ENCODE measurements at places on chromosomes 13 and 19.

- no peak for DNase-seq
These were observed 26.0 kb downstream of the WDR88 start for GRCh38 chr19:33157906-33158305.

GRCh38 chr19:15324791-15325519 is 7.4 kb downstream of the BRD4 start:
- DNase-seq, result no peak

DNA sequence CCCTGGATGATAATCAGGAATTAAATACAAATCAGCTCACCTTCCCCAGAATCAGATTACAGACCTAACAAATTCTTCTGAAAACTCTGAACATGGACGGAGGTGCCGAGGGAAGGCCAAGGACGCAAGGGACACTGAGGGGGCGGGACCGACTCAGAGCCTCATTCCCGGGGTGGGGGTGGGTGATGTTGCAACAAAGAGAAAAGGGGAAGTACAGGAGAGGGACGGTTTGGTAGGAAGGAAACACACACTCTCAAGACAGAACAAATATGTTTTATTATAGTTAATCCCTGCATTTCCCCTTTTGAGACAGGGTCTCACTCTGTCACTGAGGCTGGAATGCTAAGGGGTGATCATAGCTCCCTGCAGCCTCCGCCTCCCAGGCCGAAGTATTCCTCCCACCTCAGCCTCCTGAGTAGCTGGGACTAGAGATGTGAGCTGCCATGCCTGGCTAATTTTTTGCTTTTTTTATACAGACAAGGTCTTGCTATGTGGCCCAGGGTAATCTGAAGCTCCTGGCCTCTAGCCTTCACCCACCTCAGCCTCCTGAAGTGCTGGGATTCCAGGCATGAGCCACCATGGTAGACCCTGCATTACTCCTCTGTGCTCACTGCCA is 786 bp upstream of the LILRA2 start:
- no peak for DNase-seq

DNA sequence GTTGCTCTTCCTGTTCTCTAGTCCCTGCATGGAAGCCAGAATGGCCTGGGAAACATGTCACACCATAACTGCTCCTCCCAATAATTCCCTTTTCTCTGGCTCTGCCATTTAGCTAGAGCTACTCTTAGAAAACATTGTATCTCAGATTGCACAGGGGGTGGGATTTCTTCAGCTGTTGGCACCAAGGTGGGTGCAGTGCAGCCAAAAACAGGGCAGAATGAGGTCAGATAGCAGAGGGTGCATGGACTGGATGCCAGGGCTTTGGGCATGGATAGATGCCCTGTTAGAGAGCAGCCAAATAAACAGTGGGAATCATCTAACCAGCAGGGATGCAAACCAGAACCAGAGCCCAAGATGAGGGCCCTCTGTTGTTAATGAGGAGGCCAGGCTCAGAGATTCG is 4.9 kb upstream of the AMER2 start:
- no peak for DNase-seq

GRCh38 chr13:30654430-30654829 is 36.7 kb downstream of the USPL1 start:
- no peak for DNase-seq

DNA sequence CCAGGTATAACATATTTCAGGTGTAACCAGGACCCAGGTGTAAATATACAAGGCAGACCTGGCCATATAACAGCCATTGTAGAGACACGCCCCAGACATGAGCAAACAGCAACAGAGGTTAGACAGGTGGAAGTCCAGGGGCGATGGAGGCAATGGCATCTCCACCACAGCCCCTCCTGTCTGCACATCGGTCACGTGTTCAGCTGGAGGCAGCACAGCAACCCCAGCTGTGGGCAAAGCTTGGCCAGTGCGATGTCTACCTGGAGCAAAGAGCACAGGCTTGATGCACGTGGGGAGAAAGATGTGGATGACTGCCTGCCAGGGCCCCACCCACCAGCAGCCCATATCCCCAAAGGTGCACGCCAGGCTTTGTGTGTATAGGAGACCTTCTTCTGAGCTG is 4.4 kb downstream of the CYP4F2 start:
- DNase-seq, result no peak

GRCh38 chr13:78700121-78700910 is 41.4 kb upstream of the OBI1 start:
- peak; percentile 14 for DNase-seq

GRCh38 chr13:73177916-73178565 is 119.2 kb downstream of the KLF5 start:
- no peak for DNase-seq

DNA sequence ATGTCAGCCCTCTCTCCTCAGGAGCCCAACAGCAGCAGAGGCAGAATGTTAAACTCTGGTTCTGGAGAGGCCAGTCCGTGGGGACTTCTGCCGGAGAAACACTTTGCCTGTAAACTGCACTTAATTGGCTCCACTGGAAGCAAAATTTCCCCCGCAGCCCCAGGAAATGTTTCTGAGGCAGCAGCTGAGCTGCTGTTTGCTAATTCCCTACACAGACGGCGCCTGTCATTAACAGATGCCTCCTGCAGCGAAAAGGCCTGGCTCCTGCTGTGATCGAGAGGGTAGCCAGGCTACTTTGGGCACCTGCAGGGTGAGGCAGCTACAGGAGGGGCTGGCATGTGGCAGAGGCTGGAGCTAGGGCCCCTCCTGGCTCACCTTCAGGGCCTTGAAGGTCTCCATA is 5.2 kb upstream of the TM6SF2 start:
- DNase-seq, result no peak

GRCh38 chr19:34430738-34431625 is 2.8 kb downstream of the UBA2 start:
- no peak for DNase-seq

GRCh38 chr13:48232420-48233045 is 473 bp upstream of the ITM2B start:
- peak; percentile 35 for DNase-seq

- DNase-seq, result peak; percentile 27
These were observed 43.1 kb upstream of the STARD13 start for GRCh38 chr13:33328701-33329100.

DNA sequence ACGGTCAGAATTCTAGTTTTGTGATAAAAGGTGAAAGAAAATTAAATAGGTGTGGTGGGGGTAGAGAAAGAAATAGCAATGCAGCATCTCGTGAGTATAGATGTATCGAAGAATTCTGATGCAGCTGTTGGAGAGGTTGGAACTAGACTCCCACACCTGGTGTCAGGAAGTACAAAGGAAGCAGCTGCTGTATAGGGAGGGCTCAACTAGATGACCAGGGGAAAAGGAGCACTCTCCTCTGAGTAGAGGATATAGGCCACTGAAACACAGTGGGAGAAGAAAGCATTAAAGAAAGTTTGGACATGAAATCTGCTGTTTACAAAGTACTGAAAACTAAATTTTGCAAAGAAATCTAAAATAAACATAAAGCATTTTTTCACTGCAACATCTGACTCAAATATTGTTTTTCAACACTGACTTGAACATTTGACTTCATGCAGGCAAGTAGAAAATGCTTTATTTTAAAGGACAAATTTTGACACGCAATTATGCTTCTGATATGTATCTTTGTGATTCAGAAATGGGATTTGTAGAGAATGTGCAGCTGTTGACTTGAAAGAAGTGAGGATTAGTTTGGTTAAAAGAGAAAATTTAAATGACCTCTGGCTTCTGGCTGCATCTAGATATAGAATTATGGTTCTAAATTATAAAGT is 82.2 kb downstream of the MIPEP start:
- no peak for DNase-seq

DNA sequence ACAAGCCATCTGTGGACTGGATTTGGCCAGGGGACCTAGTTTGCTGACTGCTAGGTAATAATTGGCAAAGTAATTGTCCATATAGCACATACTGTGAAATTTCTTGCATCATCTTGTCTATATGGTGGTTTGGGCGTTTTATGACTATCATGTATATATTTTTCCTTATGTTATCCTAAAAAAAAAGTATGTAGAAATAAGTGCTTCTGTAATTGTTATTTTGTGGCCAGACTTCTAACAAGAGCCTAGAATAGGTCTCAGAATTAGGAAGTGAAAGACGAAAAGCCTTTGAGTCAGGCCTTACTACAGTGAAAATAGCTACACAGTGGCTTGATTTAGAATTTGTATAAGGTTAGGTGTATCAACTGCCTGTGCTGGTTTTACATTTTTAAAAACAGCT is 4.2 kb downstream of the FNDC3A start:
- no peak for DNase-seq

DNA sequence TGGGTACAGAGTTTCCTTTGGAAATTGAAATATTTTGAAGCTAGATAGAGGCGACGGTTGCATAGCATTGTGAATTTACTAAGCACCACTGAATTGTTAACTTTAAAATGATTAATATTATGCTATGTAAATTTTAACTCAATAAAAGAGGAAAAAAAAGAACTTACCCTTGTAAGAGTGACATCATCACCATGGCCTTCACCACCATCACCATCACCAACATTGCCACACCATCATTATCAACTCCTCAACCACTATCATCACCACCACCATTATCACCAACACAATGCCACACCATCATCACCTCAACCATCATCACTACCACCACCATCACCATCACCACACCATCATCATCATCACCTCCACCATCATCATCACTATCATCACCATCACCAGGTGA is 113.9 kb downstream of the TUBA3C start:
- DNase-seq, result no peak

GRCh38 chr19:12000152-12000981 is 35.1 kb downstream of the ZNF433 start:
- no peak for DNase-seq

DNA sequence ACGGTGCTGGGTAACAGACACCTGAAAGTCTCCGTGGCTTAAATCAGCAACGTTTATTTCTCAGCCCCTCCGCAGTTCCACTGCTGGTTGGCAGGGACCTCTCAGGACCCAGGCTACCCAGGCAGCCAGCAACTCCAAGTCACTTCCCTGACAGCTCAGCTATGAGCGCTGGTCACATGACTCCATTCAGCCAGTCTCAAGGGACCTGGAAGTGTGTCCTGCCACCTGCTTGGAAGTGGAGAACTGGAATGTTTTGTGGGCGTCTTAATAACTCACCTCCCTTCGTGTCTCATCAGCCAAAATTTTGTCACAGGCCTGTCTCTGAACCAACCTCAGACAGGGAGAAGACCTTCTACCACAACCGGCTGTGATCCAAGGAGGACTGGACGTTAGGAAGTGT is 72.8 kb downstream of the DPF1 start:
- DNase-seq, result no peak

DNA sequence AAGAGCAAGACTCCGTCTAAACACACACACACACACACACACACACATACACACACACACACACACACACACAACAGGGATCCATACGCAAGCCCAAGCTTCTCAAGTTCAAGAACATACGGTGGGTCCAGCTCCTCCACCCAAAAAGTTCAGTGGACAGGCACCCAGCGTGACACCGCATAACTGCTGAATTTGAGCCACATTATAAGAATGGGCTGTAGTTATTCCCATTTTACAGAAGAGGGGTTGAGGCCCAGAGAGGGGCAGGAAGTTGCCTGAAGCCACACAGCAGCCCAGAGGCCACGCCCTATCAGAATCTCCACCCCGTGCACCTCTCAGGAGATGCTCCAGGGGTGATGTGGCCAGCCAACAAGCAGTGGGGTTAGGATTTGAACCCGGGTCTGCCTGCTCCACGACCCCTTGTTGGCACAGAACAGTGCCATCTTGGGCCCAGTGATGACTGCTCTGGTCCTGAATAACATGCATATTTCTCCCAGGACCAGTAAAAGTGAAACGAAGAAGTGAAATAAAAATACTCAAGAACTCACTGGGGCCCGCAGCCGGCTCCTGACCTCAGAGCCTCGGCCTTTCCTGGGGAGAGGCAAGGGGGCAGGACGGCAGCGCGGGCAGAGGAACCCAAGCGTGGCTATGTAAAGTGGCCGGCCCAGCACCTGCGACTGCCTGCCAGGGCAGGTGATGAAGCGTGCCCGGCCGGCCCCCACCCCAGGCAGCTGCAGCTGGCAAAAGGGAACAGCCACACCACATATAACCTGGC is 61.9 kb downstream of the AP1M1 start:
- DNase-seq, result no peak

DNA sequence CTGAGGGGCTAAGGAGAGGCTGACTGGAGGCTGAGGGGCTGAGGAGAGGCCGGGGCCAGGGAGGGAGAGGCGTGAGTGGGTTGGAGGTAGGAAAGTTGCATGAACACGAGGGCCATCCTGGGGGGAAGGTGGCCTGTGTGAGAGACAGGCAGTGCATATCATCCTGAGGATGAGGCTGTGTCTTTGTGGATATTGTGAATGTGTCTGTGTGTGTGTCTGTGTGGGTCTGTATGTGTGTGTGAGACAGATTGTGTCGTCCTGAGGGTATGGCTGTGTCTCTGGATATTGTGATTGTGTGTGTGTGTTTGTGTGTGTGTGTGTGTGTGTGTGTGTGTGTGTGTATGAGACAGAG is 422 bp downstream of the ZNF71 start:
- DNase-seq, result no peak

DNA sequence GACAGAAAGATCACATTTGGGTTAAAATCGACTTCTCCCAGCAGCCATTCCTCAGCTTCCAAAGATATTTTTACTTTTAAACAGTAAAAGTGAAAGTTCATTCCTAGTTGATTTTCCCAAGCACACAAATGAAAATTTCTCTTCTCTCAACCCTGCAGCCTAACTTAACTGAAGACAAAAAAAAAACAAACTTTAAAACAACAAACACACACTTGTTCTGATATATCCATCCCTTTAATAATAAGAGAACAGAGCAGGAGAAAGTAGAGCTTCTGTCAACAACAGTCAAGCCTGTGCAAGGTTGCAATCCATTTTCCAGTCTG is 72.9 kb downstream of the STK24 start:
- DNase-seq, result no peak

GRCh38 chr19:30395283-30395682 is 23.1 kb downstream of the ZNF536 start:
- DNase-seq, result no peak

GRCh38 chr19:50909240-50910070 is 1.7 kb downstream of the KLK4 start:
- DNase-seq, result peak; percentile 62

DNA sequence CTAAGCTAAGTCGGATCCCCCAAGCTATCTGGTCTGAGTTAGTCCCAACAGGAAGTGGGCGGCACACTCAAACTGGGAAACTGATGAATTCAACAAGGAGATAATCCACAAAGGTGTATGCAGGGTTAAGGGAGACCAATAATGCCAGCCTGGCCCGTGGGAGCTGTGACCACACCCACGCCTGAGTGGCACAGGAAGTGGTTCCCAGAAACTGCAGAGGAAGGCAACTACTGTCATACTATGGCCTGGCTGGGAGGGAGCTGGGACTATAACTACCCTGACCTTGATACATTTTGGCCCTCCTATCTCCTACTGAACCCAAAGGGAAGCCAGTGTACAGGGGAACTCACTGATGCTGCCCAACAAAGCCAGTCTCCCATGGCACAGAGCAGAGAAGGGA is 85.5 kb upstream of the TDRD3 start:
- no peak for DNase-seq

DNA sequence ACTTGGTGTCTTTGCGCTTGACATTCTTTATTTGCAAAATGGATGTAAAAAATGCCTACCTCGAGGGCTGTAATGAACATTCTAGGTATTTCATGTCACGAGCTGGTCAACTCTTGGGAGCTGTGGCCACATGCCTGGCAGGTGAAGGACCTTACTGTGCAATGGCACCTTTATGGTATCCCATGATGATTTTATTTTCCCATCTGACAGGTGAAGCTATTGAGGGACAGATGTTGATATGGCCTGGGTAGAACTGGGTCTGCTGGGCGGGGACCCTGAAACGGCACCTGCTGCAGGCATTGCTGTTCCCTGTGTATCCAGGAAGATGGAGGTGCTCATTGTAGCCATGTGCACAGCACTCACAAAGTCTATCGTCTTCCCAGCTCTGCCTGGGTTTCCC is 332.2 kb downstream of the TEX29 start:
- no peak for DNase-seq
